ENCODE measurements at places on chromosomes 5 and 9.

DNA sequence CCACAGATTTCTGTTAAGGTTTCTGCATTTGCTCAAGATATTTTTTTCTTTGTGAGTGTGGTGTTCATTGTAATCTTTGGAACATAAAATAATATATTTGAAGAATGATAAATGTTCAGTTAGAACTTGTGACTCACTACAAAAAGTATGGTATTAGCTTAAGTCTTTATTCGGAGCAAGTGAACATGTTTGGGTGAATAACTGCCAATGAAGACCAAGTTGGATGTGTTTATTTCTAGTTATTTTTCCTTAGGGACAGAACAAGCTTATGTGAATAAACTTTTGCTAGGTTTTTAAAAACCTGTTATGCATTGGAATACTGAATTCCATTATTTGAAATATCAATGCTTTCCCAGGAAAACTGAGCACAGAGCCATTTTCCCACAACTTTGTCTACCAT is 418.6 kb downstream of the SLCO4C1 start:
- DNase-seq: no peak

DNA sequence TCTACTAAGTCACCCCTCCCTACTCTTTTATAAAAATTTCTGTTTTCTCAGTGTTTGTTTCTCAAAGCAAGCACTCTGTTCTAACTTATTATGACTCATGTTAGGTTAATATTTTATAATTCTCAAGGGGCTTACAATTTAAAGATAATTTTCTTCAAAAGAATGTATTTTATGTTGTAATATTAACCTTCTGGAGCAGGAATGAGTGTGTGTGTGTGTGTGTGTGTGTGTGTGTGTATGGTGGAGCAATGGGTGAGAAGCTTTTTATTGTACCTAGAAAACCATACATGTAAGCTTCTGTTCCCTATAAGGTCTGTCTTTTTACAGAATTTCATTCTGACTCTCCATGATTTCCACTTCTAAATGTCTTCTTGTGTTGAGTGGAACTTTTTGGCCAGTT is 63.0 kb downstream of the PBX3 start:
- DNase-seq: no peak

- DNase-seq: no peak
Observed at GRCh38 chr5:122985954-122986721, 50.4 kb downstream of the PPIC start.

DNA sequence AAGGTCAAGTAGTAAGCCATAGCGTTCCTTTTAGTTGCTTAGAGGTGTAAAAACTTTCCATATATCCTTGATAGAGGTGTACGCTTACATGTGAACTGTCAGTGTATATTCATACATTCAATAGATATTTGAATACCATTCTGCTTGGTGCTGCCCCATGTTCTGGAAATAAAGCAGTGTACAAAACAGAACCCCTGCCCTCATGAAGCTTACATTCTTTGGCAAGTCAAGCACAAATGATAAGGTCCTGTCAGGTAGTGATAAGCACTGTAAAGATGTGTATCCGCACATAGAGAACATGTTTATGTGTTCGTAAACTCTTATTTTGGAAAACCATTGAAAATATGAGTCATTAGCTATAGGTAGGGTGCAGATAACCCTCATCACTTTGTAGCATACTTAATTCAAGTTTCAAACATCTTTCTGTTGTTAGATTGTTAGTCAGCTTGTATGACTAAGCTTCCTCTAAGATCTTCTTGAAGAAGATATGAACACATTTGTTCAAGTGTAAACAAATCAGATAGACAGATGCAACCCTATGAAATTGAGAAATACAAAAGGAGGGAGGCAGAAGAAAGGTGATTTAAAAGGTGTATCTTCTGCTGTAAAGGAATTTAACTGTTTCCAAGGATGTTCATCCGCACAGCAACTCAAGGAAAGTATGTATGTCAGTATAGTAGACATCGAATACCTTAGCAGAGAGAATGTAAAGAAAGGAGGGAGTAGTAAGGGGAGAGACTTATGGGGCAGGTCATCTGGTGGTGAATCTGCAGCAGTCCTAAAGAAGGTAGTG is 1.6 kb downstream of the GTF3C4 start:
- no peak for DNase-seq

DNA sequence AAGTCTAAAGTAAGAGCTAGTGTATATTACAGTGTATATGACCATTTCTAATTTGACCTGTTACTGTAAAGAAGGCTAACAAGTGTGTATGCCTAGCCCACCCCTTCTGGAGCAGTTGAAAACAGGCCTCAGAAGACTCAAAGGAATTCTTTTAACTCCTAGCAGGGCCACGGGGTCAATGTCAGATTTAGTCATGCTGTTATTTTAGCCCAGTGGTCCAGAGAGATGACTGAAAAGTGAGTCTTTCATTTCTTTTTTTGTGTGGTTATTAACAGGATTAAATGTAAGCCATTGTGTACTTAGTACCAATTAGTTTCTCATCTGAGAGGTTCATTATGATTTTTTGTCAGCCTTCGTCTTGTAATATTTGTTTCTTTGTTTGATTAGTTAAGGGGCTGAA is 24.4 kb downstream of the ZCCHC7 start:
- DNase-seq: no peak
